Stimulated activated CD4-positive, alpha-beta T cell treated with anti-CD3 and anti-CD28 coated beads, Interleukin-15, amount 100 ng/mL, for 48 hours (primary cell): ENCODE measurements at places on chromosomes 3 and 15.

GRCh38 chr15:58793862-58794261 is 22.8 kb downstream of the MINDY2 start:
- DNase-seq, result no peak

- no peak for DNase-seq
Measured at GRCh38 chr3:196220587-196220986, 4.3 kb downstream of the SLC51A start.

GRCh38 chr3:119481079-119481478 is 12.3 kb downstream of the POGLUT1 start:
- DNase-seq, result no peak

DNA sequence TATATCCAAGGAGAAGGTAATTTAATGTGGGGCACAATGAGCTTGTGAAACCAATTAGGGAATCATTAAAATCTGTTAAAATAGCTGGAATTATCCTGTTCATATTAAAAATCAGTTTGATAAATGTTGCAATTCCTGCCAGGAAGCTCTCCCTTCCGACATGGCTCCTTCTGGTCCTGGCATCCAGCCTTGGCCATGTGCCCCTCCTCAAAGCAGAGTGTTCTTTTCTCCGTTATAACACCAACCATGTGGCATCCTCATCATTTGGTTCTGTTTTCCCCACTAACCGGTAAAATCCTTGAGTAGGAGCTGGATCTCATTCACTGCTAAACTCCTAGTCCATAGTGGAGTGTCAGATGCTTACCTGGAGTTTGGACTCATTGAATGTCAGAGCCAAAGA is 127.2 kb downstream of the ARNT2 start:
- DNase-seq, result no peak

DNA sequence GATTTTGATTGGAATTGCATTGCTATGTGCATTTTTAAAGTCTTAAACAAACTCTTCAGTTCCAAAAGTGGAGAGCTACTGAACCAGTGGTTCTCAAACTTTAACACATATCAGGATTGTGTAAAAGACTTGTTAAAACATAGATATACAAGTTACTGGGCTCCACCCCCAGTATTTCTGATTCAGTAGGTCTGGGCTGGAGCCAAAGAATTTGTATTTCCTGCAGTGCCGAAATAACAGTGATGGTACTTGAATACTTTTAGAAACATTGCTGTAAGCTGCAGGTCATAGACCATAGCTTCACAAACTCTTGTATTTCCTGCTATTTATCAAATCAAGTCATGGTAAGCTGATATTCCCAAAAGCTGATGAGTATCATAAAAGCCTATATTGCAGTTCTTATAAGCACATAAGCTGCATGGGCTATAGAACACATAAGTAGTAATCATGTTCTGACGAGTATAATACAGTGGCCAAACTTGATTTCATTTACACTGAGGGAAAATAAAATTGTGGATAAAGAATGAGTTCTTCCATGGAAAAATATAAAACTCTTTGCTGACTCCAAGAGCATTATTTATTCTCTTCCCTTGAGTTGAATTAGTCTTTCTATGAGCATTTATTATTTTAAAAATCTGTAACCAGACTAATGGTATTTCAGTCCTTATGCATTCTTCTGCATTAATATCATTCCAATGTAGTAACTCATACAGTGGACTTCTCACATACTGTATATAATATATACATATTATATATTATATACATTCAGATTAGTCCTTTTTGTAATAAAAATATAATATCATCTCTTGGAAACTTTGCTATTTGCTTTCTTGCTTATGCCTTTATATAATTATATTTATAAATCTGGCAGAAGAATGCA is 550.5 kb upstream of the AGTR1 start:
- no peak for DNase-seq

DNA sequence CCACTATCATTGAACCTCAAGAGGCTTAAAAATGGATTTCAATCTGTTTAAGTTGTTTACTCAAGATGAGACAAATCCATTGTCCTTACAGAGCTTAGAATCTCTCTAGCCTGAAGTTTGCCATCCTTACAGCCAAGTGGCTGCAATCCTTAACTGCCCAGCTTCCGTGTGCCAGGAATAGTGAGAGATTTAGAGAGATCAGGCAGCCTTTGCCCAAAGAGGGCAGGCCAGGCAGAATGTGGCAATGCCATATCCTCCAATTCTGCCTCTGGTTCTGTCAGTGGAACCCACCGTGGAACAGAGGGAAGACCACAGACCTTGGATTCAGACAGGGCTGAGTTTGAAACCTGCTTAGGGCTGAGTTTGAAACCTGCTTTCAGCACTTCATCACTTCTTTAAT is 374.3 kb downstream of the VPS13C start:
- no peak for DNase-seq

DNA sequence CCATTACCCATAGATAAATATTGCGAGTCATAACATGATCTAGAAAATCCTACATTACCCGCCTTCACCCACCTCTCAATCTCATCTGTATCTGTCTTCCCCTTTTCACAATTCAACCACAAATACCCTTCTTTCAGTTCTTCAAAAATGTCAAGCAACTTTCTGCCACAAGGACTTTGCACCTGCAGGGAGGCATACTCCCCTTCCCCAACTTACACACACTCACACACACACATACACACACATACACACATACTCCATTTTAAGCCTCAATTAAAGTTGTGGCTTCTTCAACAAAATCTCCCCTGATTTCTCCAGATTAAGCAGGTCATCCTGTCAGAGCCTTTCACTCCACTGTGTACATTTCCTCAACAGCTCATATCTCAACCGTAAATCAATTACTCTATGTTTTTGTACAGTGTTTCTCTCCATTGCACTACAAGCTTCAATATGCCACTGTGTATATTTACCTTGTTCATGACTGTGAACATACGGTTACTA is 33.1 kb upstream of the CCDC50 start:
- no peak for DNase-seq

DNA sequence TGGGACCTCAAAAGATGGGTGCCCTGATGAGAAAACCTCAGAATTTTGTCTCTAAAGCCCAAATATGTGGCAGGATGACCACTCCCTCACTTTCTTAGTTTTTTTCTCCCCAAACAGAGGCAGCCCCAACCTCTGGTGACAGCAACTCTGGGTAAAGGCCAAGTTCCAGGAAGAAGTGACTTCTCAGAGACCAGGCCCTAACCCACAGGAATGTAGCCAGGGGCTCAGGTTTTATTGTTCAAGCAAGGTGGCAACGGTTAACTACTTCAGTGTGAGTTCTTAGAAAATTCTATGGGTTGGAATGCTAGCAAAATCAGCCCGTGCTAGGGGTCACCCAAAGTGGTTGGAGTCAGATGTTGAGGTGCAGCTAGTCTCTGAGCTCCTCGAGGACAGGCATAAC is 5.1 kb upstream of the DNAJA4 start:
- no peak for DNase-seq

GRCh38 chr3:47586746-47587145 is 8.1 kb upstream of the CSPG5 start:
- DNase-seq, result no peak

GRCh38 chr15:65841121-65841930 is 28.0 kb upstream of the RAB11A start:
- DNase-seq, result no peak

DNA sequence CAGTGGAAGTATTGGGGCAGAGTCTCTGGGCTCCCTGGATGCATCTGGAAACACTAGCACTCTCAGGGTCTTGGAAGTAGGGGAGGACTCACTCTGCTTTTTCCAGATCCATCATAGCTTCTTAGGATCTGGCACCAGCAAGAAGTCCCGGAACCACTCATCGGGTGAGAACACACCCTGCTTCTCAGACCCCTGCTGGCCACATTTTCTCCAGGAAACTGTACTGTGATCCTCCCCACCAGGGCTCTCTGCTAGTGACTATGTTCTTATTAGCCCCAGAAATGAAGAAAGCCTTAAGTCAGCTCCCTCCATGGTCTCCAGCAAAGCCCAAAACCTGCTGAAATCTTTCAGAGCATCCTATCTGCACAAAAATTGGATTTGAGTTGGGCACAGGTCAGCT is 197.3 kb upstream of the GADL1 start:
- no peak for DNase-seq

DNA sequence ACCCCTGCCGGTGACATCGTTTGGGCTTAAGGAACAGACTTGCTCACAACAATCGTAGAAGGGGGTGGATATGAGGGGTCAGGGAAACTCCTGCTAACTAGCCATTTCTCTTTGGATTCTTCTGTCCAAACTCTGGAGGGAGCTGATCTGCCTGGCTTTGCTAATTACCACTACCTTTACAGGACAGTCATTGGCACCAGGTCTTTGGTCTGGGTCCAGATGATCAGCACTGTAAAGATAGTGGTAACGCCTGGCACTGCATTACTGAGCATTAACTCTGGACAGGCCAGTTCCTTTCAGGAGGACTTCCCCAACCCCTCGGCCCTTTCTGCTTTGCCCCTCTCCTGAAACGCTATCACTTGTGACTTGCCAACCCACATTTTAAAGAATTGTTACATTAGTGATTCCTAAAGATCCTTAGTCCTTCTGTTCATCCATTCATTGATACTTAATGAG is 788 bp downstream of the UQCC5 start:
- DNase-seq, result no peak

- DNase-seq, result no peak
Measured at GRCh38 chr15:87224404-87224803, 1032.1 kb downstream of the NTRK3 start.
